ENCODE measurements at places on chromosomes 2 and 18.

GRCh38 chr2:71566372-71566771 is 113.0 kb downstream of the DYSF start:
- DNase-seq = peak; percentile 43

GRCh38 chr2:50374711-50375110 is 657.2 kb downstream of the NRXN1 start:
- DNase-seq = no peak

DNA sequence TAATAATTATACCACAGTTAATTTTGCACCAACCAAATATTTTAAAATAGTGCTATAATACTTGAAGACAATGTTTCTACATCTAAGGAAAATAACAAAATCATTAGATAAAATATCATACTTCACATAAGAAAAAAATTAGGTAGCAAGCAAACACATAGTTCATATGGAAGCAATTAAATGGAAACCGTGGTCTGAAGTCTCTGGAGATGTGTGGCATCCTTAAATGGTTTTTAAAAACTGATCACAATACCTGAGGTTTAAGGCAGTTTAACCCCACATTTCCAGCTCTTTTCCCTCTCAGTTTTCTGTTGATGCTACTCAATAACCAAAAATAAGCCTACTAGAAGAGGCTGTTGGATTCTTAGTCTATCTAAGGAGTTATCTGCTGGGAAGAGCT is 71.3 kb downstream of the ASXL2 start:
- no peak for DNase-seq

DNA sequence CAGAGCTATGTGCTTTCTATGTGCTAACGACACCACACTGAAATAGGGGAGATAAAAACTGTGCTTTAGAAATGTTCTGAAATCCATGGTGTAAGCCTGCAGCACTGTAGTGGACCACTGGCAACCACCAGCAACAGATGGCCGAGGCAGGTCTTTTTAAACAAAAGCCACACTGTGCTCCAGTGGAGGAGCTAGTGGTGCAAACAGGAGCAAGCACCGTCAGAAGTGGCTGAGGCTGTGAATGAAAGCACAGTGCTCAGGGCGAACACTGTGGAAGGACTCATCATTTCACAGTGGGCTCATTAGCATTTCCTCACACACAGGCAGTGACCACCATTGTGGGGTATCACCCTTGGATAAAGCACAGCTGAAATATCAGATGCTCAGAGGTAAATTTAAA is 22.9 kb upstream of the MTX2 start:
- DNase-seq = no peak
